ENCODE measurements at places on chromosomes 12 and 14.

DNA sequence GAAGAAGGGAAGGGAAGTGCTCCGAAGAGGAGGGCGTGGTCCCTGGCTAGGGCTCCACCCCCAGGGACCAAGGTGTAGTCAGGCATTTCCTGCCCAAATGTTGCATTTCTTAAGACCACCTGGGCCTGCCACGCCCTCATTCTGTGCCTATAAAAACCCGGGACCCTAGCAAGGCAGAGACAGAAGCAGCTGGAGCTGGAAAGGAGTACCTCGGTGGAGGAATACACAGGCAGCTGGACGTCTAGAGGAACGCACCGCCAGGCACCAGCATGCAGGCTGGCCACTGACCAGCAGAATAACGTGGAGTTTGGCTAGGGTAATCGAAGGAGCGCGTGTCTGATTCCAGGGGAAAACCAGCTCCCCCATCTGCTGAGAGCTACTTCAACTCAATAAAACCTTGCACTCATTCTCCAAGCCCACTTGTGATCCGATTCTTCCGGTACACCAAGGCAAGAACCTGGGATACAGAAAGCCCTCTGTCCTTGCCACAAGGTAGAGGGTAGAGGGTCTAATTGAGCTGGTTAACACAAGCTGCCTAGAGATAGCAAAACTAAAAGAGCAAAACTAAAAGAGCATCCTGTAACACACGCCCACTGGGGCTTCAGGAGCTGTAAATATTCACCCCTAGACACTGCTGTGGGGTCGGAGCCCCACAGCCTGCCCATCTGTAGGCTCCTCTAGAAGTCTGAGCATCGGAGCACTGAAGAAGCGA is 21.0 kb downstream of the CFL2 start:
- no peak for DNase-seq

- no peak for DNase-seq
Measured at GRCh38 chr12:1912580-1913376, 5.7 kb downstream of the CACNA2D4 start.

GRCh38 chr14:56342494-56342942 is 224.3 kb downstream of the PELI2 start:
- DNase-seq: peak; percentile 84

GRCh38 chr14:105060751-105061427 is 4.3 kb downstream of the GPR132 start:
- DNase-seq: no peak

DNA sequence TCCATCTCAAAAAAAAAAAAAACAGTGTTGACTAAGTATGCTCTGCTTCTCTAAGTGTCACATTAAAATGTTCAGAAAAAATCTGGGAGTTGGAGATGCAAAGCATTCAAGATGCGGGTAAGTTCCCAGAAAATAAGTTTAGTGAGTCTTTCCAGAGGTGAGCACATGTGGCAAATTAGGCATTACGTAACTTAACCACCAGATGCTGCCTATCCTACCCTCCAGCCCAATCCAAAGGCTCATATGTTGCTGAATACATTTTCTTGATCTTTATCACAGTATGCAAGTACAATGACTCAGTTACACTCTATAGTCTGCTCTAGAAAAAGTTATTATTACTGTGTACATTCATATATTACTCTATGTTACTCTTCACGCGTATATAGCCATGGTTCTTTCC is 3.6 kb downstream of the SLC2A14 start:
- peak; percentile 91 for DNase-seq

Measured in fibroblast of upper back skin (primary cell).